ENCODE measurements at places on chromosomes 13 and 19.

- DNase-seq = no peak
Observed at GRCh38 chr13:100594255-100594654, 5.7 kb upstream of the GGACT start.

- no peak for DNase-seq
Observed at GRCh38 chr19:7923295-7924191, 2.4 kb downstream of the CTXN1 start.

DNA sequence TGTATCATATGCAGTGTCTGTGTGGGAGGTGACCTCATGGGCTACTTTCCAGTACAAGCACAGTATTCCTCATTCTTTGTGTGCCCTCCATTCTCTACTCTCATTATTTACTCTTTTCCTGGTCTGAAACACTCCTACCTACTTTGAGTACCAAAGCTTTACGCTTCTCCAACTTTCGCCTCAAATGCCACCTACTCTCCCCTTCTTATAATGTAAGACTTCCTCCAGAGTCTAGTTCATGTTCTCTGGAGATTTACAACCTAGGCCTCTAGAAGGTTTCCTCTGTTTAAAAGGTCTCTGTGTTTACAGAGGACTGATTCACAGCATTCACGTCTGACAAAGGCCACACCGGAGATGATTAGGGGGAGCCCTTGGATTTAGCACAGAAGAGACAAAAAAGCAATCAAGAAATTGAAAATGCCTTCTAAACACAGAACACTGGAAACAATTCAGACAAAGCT is 302.0 kb downstream of the KLF12 start:
- DNase-seq = no peak

DNA sequence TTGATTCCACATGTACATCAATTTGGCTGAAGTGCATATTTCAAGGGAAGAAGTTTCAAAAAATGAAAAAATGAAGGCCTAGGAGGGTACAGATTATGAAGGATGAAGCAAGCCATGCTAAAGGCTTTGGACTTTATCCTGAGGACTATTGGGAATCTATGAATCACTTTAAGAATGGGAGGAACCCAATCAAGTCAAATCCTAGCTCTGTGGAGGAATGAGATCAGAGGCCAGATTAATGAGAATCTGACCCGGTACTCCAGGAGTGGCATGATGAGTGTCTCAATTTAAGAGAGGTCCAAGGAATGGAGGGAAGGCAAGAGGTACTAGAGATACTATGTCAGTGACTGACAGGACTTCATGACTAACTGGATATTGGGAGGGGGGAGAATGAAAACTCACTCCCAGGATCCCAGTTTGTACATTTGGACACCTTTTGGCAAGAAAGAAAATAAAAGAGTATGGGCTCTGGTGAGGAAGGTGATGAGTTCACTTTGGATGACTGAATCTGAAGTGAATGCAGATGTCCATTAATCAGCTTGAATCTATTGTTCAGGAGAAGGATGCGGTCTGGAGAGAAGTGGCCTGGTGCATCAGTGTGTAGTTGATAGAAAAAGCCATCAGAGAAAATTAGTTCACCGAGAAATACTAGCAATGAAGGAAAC is 349.0 kb downstream of the EFNB2 start:
- DNase-seq = no peak

DNA sequence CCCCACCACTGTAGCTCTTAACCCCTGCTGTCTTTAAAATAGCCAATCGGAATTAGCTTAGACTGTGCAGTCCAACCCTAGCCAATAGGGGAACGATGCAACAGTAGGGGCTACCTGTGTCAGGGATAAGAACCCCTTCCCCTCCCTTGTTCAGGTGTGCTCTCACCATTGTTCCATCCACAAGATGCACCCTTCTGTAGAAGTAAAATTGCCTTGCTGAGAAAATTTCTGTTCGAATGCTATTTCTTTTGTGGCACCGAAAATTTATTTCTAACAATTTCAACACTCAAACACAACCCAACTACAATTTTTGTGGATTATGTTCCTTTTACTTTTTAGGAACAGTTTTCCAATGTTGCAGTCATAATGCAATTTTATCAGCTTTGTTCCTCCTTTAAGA is 3.6 kb upstream of the ZNF583 start:
- no peak for DNase-seq

DNA sequence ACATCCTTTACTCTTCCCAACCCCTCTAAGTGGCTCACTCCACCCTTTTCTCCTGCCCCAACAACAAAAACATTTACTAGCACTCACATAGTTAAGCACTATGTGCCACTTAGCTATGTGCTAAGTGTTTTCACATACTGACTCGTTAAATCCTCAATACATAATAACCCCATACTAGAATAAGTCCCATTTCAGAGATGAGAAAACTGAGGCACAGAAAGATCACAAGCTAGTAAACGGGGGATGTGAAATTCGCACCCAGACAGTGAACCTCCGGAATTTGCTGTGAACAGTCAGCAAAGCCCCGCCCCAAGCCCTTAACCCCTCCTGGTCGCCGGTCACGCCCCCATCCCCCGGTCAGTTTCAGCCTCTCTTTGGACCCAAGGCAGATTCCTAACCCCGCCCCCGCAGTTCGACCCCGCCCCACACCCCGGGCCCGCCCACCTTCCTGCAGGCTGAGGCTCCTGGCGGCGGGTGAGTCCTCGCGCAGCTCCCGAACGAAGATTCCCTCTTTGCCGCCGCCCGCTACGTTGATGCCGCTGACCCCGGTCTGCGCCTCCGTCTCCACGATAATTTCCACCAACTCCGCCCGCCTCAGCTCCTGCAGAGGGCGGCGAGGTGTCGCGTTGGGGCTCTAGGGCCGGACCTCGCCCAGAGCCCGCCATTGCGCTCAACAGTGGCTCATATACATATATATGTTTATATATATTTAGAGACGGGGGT is 9.8 kb downstream of the PRX start:
- peak; percentile 87 for DNase-seq

- DNase-seq = no peak
Observed at GRCh38 chr13:51636349-51636890, 52.2 kb downstream of the WDFY2 start.

DNA sequence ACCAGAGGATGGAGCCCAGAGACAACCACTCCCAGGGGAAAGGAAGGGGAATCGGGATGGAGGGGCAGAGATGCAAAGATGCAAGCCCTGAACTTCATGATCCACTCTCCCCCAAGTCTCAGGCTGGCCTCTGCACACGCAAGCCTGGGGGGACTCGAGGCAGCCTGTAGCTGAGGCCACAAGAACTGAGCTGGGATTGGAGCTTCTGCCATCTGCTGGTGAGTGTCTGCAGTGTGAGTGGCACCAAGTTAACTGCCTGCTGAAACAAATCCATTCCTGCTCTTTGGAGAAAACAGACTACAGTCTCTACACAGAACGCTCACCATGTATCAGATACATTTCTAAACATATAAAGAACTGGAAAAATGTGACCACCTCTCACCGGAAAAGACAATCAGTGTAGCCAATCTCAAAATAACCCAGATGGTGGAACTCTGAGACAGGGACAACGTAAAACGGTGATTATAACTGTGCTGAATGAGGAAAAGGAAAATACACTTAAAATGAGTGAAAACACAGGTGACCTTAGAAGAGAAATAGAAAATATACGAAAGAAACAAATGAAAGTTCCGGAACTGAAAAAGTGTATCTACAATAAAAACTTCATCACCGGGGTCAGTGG is 62.1 kb downstream of the KLF2 start:
- no peak for DNase-seq
